Fibroblast of skin of left quadriceps (primary cell): ENCODE measurements at places on chromosomes 6 and 20.
A peak's percentile ranks its signal among the peaks of the same experiment; 100 is the strongest.

DNA sequence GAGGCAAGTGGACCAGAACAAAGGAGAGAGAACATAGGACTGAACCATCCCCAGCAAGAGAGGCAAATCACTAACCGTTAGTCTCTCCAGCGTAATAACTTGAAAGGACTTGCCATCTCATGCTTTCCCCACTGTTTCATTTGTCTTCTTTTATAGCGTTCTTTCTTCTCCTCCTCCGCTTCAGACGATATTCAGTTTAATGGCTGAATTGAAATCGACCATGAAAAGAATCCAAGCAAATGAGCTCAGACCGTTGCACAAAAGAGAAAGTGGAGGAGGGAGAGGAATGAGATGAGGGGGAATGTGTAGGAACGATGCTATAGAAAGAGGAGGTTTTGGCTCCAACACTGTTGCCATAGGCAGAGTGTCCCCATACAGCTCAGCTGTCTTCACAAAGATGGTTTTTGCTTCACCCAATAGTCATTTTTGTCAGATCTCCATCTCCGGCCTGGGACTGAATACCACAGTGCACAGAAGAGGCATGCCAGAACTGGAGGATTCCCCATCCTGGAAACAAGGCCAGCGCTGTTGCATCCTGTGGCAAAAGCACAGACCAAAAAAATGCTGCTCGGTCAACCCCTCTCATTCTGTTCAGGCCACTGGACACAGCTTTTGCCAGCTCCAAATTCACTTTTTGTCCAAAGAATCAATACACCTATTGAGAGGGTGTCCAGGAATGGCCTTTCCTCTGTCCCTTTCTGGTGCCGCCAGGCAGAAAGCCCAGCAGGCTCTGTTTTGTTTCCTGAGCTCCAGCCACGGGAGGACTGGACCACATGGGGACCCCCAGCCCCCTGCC lies 176.1 kb downstream of the ID4 start:
- no peak for DNase-seq

DNA sequence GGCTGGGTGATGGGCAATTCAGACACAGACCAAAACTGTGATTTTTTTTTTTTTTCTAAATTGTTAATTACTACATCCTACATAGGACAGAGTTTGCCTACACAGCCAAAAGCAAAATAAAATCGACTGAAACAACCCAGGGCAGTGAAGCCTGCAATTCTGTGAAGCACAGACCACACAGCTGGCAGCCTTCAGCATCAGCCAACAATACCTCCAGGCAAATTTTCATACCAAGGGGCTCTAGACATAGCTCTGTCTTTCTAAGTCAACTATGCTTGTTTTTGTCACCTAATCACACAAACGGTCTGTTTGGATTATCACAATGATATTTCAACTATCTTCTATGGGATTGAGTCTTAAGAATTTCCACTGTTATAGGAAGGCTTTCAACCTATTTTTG lies 17.6 kb downstream of the RMND1 start:
- DNase-seq: no peak

DNA sequence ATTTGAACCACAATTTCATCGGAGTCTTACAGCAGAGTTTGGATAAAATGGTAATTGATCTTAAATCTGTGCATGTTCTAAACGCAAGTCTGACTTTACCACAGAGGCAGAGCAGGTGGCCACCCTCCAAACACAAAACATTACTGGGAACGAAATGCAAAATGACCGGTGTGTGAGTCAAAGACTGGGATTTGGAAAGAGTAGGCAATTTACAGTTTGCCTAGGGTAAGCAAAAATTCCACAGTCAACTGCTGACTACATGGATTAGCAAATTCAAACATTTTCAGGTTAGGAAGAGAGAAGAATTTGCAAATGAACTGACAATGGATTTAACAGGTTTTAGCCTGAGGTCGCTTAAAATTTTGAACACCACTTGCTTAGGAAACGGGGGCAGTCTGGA lies 444.4 kb downstream of the HDGFL1 start:
- DNase-seq: no peak

- DNase-seq: no peak
Measured at GRCh38 chr6:159805440-159806020, 5.5 kb downstream of the PNLDC1 start.

GRCh38 chr20:56945901-56946300 lies 316.8 kb downstream of the TFAP2C start:
- DNase-seq: no peak

DNA sequence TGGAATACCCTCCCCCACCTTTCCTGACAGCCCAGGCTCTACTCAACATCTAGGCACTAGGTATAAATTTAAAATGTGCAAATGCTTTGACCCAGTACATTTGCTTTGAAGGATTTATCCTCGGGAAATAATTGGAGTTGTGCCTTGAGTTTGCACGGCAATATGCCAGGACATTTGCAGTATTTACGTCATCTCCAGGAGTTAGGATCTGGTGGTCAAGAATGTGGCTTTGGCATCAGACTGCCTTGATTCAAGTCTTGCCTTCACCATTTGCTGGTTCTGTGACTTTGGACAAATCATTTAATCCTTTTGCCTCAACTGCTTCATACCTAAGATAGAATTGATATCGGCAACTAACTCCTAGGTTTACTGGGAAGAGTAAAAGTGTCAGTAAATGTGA lies 169.6 kb downstream of the PLCB1 start:
- DNase-seq: no peak

GRCh38 chr6:149157126-149157525 lies 160.4 kb upstream of the TAB2 start:
- no peak for DNase-seq

DNA sequence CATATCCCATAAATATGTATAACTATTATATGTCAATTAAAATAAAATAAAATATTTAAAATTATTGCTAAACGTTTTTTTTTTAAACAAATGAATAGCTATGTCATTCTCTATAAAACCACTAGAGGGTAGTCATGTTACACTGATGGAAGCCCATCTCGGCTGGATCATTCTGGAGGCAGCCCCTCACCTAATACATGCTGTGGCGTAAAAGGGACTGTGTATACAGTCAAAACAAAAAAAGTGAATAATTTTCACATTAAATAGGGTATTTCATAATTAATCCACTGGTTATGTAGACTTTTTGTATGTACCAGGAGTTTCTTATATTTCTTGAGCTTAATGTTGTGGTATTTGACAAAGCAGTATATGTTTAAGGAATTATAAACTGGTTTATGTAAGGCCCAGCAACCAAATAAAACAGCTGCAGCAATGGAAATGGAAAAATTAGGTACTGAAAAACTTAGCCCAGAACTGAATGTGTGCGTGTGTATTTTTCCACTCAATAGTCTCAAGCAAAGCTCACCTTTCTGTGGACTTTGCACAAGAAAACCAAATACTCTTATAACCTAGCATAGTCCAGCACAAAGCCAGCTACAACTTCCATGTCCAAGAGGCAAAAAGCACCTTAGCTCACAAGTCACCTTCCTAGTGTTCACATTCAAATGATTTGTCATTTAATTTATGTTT lies 81.7 kb downstream of the COL9A1 start:
- no peak for DNase-seq

DNA sequence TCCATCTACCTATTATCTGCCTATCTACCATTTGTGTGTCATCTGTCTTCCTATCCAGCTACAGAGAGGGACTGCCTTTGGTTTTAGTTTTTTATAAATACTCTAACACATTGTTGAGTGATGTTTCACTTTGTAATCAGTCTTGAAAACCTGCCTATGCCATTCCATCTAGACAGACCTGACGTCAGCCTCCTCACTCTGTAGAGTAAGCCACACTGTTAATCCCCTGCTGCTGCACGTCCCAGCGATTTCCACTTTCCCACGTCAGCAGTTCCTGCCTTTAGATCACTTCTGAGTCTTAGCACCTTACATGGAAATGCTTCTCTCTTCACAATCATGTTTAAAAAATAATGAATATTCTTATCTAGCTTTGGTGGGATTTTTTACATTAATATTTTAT lies 54.8 kb downstream of the PLG start:
- no peak for DNase-seq

DNA sequence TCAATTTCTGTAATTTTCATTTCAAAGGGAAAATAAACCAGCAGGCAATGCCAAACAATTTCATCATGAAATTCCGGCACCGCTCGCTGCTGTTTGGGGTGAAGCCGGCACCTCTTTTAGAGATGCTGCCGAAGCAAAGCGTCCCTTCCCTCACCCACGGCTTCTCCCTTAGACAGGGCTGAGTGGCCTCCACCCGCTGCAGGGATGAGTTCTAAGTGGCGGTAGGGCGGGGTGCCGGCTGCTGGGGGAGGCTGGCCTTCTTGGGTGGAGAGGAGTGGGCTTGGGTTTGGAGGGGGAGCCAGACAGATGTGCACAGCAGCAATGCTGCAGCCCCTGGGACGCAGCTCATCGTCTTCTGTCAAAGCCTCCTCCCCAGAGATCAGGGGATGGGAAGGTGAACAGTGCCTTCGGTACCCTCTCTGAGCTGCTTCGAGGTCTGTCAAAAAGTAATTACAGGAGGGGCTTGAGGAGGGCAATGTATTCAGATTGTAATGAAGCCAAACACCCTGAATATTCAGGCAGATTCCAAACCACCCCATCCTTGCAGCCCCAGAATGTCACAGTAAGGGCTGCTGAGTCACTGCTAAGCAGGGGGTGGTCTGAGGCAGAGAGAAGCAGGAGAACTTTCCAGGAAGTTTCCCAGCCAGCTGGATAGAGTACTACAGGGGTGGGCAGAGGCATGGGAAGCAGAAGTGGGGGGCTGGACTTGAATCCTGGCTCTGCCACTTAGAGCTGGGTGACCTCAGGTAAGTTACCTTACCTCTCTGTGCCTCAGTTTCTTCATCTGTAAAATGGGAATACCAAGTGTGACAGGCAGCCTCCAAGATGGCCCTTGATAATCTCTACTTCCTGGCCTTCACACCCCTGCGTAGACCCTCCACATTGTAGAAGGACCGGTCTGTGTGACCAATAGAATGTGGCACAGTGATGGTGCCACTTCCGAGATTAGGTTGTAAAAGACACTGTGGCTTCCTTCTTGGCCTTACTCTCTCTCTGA lies 96.6 kb downstream of the SULF2 start:
- no peak for DNase-seq

- no peak for DNase-seq
Measured at GRCh38 chr6:121748376-121748775, 312.9 kb downstream of the GJA1 start.

DNA sequence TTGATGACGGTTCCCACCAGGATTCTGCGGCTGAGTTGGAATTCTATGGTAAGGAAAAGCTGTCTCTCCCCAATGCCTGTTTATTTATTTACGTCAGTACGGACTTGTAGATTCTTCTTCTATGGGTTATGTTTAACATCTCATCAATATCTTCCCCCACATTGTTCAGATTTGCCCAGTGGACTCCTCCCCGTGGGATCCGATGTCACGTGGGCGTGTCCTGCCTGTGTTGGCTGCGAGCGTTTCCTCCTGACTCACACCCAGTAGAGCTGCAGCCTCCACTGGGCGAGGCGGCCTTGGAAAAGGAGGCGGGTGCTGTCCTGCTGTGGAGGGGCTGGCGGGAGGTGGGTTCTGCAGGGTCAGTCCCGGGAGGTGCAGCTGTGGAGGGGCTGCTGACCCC lies 46.8 kb upstream of the SLCO4A1 start:
- DNase-seq: no peak

DNA sequence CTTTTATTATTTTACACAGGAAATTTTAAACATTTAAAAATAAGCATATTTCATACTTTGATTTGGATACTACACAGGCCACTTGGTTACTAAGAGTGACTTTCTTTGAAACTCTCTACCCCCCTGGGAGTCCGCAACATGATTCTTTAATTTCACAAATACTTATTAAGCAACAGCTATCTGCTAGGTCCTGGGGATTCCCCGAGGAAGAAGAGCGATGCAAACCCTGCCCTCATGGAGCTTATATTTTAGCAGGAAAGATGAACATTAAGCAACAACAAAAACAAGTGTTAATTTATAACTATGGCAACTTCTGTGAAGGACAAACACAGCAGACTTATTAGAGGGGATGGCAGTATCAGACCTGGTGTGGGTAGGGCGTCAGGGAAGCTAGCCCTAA lies 3.9 kb upstream of the ADTRP start:
- no peak for DNase-seq

- DNase-seq: no peak
Measured at GRCh38 chr6:160378882-160379281, 30.7 kb downstream of the SLC22A3 start.

DNA sequence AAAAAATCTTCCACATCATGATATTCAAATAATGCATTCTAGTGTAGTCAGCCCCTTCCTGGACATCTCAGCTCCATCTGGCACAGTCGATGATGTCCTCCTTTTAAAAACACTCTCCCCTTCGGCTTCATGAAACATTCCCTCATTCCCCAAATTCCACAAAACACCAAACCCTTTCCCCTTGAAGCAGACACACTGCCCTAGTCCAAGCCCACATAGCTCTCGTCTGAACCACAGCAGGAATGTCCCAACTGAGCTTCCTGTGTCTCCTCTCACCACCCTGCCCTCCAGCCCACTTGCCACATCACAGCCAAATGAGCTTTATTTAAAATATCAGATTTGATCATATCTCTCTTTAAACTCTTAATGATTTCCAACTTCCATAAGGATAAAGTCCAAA lies 106.4 kb upstream of the CARMIL1 start:
- DNase-seq: peak; percentile 96

DNA sequence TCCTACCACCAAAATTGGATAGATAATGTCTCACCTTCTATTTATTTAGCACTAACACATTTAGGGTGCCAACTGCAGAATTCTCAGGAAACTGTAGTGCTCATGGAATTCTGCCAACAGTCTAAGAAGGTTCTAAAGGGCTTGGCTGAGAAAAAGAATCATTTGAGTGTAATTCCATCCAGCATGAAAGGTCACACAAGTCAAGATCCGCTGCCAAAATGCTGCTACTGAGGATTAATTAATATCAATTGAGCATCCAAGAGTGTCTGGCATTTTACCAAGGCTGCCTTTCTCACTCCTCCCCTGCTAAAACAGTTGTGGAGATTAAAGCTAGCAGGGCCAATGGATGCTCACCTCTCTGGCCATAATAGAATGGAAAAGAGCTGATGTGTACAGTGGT lies 112.7 kb downstream of the FHL5 start:
- DNase-seq: no peak

DNA sequence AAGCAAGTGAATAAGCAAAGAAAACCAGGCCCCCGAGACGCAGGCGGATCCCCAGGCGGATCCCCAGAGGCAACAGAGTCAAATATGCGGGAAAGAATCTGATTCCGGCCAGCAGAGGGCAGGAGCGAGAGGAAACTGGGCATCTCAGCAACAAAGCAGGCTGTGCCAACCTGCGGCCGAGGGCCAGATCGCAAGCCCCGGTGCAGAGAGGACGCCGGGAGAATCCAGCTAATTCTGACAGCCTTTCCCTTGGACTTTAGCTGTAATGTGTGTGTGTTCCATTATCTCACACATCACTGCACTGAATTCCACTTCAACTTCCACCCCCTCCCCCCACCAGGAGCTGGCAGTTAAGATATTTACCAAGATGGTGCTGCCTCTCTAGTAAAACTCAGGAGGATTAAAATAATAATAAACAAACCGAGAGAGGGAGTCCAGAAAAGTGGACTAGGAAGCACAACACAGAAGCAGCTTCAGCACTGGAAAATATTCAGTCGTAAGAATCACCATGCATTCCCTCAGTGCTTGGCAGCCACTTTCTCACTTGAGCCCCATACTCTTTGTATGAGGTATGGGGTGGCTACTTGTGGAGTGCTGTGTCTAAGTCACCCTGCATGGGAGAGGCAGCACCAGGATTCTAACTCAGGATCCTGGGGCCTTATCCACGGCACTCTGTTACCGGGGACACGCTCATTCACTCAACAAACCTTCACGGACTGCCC lies 66.2 kb upstream of the SNX9 start:
- peak; percentile 50 for DNase-seq

GRCh38 chr6:165663377-165663735 lies 315 bp upstream of the PDE10A start:
- DNase-seq: no peak

- no peak for DNase-seq
Measured at GRCh38 chr20:51312480-51312783, 230.1 kb downstream of the NFATC2 start.
